NCI-H524 (cell line): ENCODE measurements at places on chromosomes 12 and 14.

DNA sequence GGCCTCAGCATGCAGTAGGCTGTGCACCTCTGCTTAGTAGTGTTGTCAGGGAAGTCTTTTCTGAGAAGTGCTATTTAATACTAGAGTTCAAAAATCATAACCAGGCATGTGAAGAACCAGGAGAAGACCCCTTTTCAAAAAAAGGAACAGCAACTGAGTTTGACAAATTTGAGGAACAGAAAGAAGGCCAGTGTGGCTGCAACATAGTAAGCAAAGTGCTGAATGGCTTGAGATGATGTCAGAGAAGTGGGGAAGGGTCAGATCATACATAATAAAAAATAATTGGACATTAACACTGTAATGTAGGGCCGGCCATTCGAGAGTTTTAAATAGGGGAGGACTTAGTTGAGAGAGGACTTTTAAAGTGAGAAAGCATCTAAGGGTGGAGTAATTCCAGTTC lies 11.1 kb upstream of the CNTN1 start:
- no peak for DNase-seq

DNA sequence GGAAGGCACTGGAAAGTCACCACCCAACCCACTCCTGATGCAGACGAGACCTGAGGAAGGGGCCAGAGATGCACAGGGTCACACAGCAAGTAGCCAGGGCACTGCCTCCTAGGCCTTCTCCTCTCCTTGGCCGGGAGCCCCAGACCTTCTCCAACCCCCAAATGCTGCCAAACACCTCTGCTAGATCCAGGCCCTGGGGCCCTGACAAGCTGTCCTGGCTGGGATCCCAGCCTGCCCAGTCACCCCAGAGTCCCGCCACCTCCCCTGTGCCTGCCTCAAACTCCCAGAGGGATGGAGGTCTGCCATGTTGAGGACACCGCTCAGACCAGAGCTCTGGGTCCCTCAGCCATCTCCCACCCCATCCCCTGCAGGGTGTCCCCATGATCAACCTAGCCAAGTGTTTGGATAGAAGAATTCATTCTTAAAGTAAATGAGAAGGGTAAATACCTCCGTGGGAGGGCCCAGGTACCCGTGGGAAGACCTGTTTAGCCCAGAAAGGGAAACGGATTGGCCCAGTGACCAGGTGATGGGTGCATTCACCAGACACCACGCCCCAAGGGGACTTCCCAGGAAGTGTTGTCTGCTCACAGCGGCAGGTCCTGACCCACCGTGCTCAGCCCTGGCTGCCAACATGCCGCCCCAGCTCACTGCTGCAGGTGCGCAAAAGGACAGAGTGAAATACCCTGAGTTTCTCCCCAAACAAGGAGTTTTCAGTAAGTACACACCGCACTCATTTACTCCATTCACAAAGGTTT lies 4.6 kb upstream of the DIO3 start:
- DNase-seq, result no peak

DNA sequence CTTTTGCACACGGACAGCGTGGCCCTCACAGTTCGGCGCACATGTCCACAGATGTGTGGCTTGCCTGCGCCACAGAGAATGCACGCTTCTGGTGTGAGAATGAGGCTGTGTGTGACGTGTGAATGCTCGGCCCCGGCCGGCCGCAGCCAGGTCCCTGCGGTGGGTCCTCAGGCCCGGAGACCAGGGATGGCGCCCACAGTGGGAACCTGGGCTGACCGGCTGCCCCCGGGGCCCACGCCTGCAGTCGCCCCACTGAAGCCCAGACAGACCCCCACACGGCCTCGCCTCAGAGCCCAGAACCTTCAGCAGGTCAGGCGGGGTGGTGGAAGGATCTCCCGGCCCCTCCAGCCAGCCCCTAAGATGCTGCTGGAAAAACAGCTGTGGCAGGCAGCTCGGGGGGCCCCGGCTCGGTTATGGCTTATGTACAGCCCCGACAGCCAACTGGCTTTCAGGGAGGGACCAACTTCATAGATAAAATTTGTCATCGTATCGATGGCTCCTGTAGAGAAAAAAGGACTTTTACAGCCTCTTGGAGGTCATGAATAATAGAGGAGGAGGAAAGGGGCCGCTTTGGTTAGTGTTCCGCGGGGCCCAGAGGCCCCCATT lies 4.5 kb upstream of the C14orf180 start:
- DNase-seq, result no peak

GRCh38 chr12:123075087-123075645 lies 75.7 kb downstream of the PITPNM2 start:
- no peak for DNase-seq

DNA sequence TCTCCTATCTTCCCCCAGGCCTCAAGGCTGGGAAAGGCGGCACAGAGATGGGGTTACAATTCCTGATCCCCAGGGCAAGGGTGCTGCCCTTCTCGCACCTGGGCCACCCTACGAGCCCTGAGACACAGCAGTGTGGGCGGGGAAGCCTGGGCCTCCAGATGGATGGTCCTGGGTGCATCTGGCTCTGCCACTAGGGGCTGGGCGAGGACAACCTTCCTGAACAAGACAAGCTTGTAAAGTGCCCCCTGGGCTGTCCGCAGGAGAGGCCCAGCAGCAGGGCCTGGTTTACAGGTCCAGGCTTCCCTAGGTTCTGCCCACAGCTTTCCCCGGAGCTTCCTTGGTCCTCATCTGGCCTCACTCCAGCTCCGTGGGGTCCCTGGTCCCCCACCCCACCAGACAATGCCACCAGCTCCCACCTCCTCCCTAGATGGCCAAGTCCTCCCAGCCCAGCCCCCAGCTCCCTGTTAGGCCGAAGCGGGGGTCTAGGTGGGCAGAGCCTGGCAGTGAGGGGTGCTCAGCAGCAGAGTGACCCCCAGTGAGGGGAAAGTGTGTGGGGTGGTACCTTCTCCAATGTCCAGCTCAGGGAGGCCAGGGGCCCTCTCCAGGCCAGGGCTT lies 8.9 kb downstream of the ARL6IP4 start:
- no peak for DNase-seq
